ENCODE measurements at places on chromosomes 3 and 15.

DNA sequence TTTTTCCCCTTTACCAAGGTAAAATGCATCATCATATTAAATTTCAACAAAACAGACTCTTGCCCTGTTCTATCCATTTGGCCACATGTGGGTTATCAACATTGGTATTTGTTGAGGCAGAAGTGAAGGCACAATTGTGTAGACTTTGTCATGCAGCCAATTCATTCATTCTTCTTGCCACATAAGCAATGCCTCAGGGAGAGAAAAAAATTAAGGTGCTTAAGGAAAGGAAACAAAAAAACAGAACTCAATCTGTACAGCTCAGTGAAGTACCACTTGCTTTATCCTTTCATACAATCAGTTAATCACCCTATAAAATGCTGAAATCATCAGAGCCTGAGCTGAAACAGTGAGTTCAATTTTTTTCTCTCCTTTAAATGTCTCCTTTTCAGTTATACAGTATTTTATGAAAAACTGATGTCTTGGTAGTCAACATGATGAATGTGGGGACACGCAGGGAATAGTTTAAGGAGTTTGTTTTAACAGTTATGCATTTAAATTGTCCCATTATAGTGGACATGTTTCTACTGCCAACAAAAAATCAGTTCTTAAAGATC, 588.9 kb downstream of the MFSD1 start:
- no peak for DNase-seq

DNA sequence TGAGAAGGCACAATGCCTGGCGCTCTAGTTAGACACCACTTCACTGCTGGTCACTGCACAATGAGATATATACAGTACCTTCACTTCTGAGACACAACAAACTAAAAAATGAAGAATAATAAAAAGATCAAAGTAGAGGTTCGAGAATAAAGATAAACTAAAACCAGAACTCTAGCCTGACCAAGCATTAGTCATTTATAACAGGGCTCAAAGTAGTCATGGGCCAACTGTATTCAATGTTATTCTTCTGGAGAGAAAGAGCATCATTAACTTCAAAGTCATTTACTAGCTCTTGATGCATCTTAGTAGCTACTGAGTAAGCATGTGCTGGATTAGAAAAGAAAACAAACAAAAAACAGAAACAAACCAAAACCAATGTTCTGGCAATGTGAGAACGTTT, 145.2 kb downstream of the SSR3 start:
- no peak for DNase-seq

DNA sequence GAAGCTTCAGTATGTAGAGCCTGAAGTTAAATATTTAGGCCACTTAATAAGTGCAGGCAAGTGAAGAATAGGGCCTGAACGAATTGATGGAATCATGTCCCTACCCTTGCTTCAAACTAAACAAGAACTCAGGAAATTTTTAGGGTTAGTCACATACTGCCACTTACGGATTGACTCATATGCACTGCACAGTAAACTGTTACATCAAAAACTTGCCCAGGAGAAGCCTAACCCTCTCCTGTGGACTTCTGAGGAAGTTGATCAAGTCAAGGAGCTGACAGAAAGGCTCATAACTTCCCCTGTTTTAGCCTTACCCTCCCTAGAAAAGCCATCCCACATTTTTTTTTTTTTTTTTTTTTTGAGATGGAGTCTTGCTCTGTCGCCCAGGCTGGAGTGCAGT, 20.6 kb upstream of the KBTBD12 start:
- no peak for DNase-seq

GRCh38 chr3:120182613-120183511, 88.6 kb upstream of the GSK3B start:
- no peak for DNase-seq

All from posterior vena cava (tissue), 2 donors.